Stimulated activated CD4-positive, alpha-beta T cell treated with anti-CD3 and anti-CD28 coated beads, TNF-alpha, amount 100 ng/mL, for 24 hours (primary cell): ENCODE measurements at places on chromosomes 1 and 21.

GRCh38 chr1:231611111-231611510 is 15.5 kb upstream of the DISC1 start:
- DNase-seq = no peak

GRCh38 chr1:165365341-165365740 is 8.8 kb upstream of the LMX1A start:
- no peak for DNase-seq

DNA sequence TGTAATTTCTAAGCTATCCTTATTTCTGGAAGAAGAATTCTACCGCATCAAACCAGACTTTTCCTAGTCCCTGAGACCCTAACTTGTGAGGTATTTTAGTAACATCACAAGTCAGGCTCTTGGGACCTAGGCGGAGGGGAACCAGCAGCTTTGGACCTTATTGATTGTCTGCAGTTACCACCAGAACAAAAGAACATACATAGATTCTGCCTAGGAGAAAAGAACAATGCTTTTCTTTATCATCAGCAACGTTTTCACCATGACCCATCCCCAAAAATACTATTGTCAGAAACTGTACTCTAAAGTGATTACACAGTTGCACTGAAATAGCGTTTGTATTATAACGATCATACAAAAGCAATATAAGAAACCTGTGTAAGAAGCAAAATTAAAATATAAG is 860.4 kb downstream of the USP25 start:
- no peak for DNase-seq

GRCh38 chr1:3768811-3769390 is 3.6 kb upstream of the SMIM1 start:
- DNase-seq = no peak

- DNase-seq = no peak
These were observed 142.4 kb downstream of the LYPLAL1 start for GRCh38 chr1:219316066-219316465.

- DNase-seq = no peak
These were observed 1.8 kb upstream of the FCRL6 start for GRCh38 chr1:159800177-159800930.

- DNase-seq = no peak
These were observed 55.9 kb upstream of the KIF26B start for GRCh38 chr1:245098924-245099323.

GRCh38 chr1:4796161-4797015 is 142.0 kb downstream of the AJAP1 start:
- no peak for DNase-seq

GRCh38 chr1:2533365-2533764 is 3.3 kb upstream of the HES5 start:
- DNase-seq = no peak

DNA sequence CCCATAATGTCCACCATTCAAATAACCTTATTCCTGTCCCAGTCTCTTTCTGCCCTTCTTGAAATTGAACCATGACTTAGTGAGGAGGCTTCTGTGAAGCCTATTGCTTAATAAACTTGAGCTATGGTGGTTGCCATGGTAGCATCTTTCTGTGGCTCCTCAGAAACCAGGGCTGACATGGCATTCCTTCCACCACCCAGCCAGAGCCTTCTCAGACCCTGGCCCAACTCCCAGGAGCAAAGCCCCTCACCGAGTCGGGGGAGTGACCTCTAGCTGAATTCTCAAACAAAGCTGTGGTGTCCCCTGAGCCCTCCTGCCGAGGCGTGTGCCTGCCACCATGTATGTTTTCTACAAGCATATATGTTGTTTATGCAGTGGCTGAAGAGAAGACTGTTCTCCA is 259.1 kb downstream of the CACNA1E start:
- no peak for DNase-seq

GRCh38 chr1:2233997-2234761 is 6.1 kb downstream of the SKI start:
- peak; percentile 54 for DNase-seq

GRCh38 chr1:232327899-232328298 is 302.0 kb downstream of the SIPA1L2 start:
- no peak for DNase-seq

DNA sequence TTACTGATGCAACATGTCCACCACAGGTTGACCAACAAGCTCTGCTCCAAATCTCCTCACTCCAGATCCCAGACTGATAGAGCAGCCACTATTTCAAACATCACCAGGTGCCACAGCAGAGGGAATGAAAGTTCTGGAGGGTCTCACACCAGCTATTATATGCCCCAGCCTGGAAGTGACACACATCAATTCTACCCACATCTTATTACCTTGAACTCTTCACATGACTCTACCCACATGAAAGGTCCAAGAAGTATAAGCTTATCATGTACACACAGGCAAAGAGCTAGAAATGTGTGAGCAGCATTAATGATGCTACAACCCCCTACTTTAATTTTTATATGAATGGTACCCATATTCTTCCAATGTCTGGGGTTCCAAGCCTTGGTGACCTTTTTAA is 64.2 kb downstream of the SH3GLB1 start:
- no peak for DNase-seq

DNA sequence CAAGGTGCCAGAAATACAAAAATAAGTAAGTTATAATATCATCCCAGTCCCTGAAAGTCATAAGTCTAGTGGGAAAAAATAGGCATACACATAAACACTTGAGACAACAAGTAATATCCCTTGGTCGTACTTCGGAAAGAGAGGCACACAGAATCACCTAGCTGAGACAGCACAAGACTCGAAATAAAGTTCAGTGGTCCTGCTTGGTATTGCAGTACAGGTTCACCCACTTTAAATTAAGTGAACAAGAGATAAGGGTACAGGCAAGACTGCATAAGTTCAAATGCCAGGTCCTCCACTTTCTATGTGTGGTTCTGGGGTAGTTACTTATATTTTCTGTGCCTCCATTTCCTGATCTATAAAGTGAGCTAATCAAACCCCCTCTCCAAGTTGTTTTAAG is 47.6 kb downstream of the SEC16B start:
- DNase-seq = no peak

GRCh38 chr1:157773493-157774350 is 3.2 kb downstream of the FCRL2 start:
- DNase-seq = no peak

GRCh38 chr1:1799716-1800115 is 21.4 kb upstream of the NADK start:
- no peak for DNase-seq

DNA sequence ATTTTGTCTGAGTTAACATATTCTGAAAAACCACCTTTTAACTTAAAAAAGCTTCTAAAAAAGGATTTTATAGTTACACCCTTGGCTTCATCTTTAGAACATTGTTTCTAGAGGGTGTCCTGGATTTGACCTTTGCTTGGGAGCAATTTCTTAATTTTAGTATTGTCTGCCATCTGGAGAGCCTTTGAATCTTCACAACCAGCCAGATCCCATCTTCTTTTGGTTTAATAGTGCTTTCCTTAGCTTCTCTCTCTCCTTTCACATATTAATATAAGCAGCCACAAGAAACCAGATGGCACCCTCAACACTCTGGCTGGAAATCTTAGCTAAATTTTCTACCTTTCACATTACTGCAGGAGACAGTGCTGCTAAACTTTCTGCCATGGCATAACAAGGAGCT is 76.5 kb upstream of the TSPAN2 start:
- no peak for DNase-seq

DNA sequence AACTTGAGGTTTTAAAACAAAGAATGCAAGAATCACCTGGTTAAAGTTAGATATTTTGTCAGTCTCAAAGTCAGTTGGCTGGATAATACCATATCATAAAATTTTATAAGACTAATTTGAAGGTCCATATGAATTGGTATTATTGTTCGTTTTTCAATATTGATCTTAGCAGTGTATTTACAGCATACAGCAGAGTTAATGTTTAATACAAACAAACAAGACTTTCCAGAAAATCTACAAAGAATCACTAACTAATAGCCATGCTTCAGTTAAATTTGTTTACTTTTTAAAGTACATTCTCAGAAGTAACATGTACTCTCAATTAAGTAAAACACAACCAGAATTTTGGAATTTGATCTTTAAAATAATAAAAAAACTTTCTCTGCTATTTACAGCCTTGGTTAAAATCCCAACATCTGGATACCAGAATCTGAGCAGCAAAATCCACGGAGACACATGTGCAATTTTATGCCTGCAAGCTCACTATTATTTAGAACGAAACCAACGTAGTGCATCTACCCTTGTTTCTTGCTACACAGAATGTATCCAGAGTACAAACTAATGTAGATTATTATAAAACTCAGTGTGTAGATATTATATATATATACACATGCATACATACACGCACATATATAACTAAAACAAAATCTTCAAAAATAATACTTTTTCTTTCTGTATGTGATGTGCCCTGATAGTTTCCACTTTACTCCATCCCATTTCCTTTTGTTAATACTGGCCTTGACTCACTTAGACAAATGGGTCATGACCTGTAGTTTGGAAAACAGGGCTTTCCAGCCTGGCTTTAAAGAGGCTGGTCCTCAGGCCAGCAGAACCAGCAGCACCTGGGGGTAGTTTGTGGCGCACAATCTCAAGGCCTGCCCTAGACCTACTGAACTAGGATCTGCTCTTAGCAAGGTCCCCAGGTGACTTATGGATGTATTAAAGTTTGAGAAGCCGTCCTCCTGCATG is 63.6 kb upstream of the ERG start:
- no peak for DNase-seq

DNA sequence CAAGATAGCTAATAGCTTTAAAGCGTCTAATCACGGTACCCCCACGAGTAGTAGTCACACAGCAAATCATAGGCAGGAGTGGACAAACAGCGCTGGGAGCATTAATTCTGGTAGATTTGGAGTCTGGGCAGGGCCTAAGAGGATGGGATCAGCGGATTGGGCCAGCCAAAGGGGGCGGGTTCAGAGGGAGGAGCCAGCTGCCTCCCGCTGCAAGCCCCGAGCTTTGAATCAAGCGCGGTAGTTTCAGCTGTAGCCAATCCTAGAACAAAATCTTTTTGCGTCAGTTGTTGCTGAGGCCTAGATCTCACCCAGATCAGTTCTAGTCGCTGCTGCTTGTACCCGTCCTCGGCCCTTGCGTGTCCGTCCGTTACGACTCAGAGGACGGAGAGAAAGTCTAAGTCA is 576 bp upstream of the NASP start:
- peak; percentile 94 for DNase-seq

- DNase-seq = no peak
These were observed 27.6 kb upstream of the SIPA1L2 start for GRCh38 chr1:232657426-232658005.

- DNase-seq = no peak
These were observed 40.0 kb upstream of the EPS15 start for GRCh38 chr1:51559064-51559500.

GRCh38 chr1:246865921-246866320 is 65.8 kb downstream of the AHCTF1 start:
- DNase-seq = no peak

DNA sequence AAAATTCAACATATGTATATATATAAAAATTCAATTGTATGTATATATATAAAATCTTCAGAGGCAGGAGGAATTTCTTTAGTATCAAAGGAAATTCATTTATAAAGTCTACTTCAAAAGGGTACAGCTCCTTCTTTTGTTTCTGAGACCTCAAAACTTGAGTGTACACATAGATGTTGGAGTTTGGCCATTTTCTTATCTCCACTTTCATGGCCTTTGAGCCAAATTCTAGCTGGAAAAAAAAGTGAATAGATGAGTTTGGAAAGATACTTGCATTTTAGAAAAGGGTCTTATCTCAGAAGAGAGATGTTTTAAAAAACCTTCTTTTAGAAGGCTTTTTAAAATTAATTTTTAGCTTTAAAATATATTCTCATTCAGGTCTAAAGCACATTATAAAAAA is 103.2 kb downstream of the ATF6 start:
- DNase-seq = no peak

GRCh38 chr1:59556398-59556797 is 258.4 kb upstream of the HOOK1 start:
- no peak for DNase-seq

DNA sequence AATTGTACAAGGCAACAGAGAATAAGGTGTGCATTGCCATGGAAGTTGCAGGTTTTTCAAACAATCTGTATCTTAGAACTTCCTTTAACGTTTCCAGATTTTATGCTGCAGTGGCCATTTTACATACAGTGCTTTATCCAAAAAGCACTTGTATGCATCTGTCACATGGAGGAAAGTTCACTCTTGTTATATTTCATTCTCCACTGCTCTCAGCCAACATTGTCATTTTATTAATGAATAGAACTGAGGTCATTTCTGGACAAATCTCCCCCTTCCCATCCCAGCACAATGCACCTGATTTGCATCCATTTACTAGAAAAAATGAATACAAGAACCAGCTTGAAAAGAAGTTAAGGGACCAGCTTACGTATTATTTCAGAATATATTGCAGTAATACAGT is 342.0 kb downstream of the USP25 start:
- no peak for DNase-seq

GRCh38 chr1:168303716-168304540 is 23.3 kb downstream of the TBX19 start:
- DNase-seq = no peak

- DNase-seq = no peak
These were observed 415.6 kb downstream of the SMYD3 start for GRCh38 chr1:246091477-246091876.

- DNase-seq = no peak
These were observed 20.9 kb downstream of the SFPQ start for GRCh38 chr1:35172022-35172421.

DNA sequence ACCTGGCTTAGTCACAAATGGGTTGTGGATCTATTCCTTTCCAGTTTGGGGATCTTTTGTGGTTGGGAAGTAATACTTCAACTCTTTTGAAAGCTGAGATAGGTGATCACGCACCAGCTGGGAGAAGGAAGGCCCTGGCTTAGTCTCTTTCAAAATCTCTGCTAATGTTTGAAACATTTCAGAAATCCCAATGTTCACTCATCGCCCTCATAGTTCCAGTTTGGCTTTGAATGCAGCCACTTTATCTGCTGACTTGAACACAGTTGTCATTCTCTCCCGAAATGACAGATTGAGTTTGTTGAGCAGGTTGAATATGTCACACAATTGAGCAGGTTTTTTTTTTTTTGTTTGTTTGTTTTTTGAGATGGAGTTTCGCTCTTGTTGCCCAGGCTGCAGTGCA is 24.6 kb downstream of the RASAL2 start:
- DNase-seq = no peak

GRCh38 chr1:66764994-66765578 is 12.8 kb downstream of the DYNLT5 start:
- DNase-seq = peak; percentile 24

GRCh38 chr1:7015022-7015421 is 229.8 kb downstream of the CAMTA1 start:
- DNase-seq = no peak

- DNase-seq = no peak
These were observed 29.8 kb upstream of the A3GALT2 start for GRCh38 chr1:33350611-33351280.

DNA sequence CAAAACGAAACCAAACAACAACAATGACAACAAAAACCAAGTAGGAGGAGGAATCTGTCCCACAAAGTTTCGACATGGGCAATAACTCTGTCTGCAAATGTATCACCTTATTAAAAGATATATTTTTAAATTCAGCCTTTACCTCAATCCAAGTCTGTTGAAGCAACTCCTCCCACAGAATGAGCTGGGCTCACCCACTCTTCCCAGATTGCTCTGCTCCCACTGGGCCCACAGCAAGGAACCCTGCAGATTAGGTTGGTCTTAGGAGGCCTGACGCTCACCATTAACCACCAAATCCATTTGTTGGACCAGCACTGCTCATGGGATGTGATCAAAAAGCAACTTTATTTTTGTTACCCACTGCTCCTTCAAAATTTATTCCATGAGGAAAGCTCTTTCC is 114.7 kb upstream of the CDC42BPA start:
- no peak for DNase-seq
